ENCODE measurements at places on chromosomes 2 and 18.

- DNase-seq = no peak
Observed at GRCh38 chr2:105168543-105168942, 73.0 kb upstream of the GPR45 start.

DNA sequence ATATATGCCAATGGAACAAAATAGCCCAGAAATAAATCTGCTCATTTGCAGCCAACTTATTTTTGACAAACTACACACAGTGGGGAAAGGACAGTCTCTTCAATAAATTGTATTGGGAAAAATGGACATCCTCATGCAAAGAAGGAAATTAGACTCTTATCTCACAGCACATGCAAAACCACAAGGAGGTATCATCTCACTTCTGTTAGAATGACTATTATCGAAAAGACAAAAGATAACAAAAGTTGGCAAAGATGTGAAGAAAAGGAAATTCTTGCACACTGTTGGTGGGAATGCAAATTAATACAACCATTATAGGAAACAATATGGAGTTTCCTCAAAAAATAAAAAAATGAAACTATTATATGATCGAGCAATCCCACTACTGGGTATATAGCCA is 16.3 kb upstream of the WDR75 start:
- no peak for DNase-seq

- DNase-seq = peak; percentile 24
Observed at GRCh38 chr2:149331023-149331400, 625 bp downstream of the LYPD6 start.

DNA sequence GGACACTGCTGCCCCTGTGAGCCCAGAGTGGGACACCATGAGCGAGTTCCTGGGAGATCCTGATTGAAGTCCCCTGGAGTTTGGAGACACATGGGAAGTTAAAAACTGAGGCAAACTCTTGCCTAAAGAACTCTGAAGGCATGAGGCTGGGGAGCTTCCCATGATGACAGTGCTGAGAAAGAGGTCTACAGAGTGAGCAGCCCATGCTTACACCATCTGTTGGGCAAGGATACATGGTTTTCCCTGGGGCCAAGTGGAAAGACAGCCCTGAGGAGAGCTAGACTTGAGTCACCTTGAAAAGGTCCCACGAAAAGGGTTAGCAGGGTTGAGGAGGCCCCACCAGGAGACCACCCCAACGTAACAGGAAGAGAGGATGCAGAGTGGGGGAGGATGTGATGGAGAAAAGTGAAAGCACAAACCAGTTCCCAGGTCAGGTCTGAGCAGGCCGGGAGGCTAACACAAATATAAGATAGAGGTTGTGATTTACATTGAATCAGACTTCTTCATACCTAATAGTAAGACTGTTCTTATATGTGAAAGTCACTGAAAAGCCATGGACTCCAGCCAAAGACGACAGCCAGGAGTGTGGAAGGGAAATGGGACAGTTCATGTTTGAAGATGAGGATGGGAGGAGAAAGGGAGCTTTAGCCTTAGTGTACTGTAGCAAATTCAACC is 13.5 kb upstream of the FEZ2 start:
- DNase-seq = no peak

DNA sequence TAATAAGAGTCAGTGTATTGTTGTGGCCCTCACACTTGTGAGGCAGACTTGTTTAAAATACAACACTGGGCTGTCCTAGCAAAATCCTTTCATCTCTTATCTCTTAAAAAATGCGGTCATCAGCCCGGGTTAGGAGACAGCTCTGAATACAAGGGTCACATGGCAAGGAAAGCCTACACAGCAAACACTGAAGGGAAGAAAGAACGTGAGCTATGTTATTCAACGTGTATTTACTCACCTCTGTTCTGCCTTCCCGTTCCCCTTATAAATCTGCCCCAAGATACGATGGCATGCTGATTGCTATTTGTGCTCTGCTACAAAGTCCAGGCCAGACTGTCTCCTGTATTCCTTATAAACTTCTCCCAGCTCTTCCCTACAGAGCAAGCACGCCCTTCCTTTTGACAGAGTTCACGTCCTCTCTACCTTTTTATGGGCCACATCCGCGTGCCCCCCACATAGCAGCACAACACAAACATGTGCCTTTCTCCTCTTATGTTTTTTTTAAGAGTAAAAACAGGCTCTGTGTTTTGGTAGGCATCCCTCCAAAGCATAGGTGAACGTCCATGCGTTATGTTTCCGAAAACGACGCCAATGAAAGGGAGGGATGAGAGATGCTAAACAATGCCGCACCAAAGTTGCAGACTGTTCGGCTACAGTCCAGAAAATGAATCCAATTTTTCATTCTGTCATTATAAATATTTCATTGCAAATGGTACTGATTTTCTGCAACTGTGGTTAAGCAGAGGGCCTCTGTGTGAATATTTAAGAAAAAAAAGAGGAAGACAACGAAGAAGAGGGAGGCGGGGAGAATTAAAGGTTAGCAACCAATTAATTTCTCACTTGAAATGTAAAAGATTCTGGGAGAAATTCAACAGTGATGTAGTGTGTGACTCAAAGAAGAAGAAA is 274.7 kb downstream of the ZNF521 start:
- no peak for DNase-seq

DNA sequence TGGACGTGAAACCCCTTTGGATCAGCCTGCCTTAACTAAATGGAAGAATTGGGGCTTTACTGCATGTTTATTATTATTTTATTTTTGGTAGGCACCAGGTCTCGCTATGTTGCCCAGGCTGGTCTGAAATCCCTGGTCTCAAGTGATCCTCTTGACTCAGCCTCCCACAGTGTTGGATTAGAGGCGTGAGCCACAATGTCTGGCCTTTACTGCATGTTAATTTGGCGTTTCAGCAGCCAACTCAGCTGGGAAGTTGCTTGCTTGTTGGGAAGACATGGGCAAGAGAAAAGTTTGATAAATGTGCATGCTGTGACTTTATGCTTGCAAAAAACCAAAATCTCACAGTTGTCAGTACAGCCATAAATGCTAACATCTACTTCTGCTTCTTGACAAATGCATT is 105.1 kb downstream of the FMNL2 start:
- DNase-seq = no peak

DNA sequence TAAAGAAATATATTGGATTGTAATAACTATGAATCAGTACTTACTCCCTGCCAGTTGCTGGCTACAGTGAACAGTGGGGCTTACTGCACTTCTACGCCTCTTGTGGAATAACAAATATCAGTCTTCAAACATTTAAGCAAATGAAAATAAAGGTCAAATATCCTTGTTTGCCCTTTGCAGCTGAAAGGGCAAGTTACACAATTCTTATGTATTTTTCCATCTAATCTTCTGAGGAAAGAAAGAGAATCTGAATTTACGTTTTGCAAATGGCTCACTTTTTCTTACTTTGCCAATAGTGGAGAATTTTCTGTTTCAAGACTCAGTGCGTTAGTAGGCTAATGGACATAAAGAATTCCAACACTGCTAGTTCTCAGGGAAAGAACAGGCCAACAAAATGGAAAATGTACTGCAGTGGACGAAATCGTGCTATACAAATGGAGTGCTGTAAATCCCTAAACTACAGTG is 157.2 kb upstream of the TMEM200C start:
- no peak for DNase-seq

- no peak for DNase-seq
Observed at GRCh38 chr18:35197296-35197695, 43.5 kb upstream of the ZNF397 start.

GRCh38 chr2:234565201-234565600 is 68.3 kb upstream of the ARL4C start:
- no peak for DNase-seq

- DNase-seq = no peak
Observed at GRCh38 chr2:16296038-16296290, 355.6 kb downstream of the MYCN start.
